ENCODE measurements at places on chromosomes 3 and 15.

DNA sequence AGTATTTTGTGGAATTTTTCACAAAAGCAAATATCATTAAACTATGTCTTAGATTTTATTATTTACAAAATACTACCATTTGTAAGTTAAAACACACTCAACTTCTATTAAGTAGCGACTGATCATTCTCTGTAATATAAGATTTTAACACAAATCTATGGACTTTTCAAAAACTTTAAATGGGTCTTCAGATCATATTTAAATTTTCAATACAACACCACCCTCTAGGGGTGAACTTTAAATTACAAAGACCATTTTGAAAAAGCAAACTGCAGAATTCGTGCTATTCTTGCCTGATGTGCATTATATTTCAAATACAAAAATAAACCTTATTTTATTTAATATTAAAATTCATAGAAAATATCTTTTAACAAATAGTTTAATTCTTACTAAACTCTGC is 8.2 kb upstream of the VGLL4 start:
- DNase-seq, result no peak

GRCh38 chr3:42473083-42473932 is 29.1 kb upstream of the VIPR1 start:
- DNase-seq, result no peak

GRCh38 chr15:83928392-83928734 is 274.4 kb downstream of the ADAMTSL3 start:
- no peak for DNase-seq

DNA sequence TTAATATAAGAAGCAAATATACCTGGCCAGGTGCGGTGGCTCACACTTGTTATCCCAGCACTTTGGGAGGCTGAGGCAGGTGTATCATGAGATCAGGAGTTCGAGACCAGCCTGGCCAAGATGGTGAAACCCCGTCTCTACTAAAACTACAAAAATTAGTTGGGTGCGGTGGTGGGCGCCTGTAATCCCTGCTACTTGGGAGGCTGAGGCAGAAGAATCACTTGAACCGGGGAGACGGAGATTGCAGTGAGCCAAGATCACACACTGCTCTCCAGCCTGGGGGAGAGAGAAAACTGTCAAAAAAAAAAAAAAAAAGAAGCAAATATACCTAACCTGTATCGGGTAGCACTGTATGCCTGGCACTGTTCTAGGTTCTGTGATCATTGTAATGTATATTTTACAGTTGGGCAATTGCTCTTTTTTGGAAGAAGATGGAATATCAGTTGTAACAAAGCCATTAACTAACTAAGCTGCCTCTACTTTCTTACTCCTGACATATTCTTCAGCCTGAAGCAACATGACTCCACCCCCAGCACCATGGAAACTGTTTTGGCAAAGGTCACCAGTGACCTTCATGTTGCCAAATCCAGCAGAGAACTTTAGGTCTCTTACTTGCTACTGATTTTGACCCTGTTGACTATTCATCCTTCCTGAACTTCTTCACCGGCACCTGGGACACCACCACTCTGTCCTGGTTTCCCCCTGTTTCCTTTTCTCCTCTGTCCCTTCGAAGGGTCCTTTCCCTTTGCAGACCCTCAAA is 203.8 kb downstream of the RPLP1 start:
- no peak for DNase-seq

- DNase-seq, result no peak
Observed at GRCh38 chr3:50112462-50112861, 23.7 kb downstream of the RBM5 start.

DNA sequence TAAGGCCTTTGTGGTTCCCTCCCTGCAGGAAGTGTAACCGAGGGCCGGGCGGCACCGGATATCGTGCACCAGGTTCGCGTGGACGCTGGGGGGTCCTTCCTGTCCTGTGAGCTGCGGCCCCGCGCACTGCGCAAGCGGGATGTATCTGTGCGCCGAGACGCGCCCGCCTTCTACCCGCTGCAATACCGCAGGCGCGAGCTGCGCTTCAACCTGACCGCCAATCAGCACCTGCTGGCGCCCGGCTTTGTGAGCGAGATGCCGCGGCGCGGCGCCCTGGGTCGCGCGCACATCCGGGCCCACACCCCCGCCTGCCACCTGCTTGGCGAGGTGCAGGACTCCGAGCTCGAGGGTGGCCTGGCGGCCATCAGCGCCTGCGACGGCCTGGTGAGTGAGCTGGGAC is 35.9 kb downstream of the SAXO2 start:
- no peak for DNase-seq

DNA sequence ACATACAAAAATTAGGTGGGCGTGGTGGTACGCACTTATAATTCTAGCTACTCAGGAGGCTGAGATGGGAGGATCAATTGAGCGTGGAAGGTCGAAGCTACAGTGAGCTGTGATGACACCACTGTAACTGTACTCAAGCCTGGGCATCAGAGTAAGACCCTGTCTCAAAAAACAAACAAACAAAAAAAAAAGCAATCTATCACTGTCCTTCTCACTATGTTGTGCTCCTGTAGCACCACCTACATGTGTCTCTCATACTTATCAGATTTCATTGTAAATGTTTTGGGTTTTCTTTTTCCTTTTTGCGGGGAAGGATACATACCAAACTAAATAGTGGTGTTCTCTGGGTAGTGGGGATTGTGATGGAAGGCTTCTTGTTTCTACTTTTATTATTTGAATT is 14.8 kb downstream of the FANCD2 start:
- DNase-seq, result no peak

GRCh38 chr3:184489268-184489841 is 72.2 kb upstream of the EPHB3 start:
- DNase-seq, result no peak

GRCh38 chr15:34796847-34797435 is 1.6 kb upstream of the ACTC1 start:
- no peak for DNase-seq

DNA sequence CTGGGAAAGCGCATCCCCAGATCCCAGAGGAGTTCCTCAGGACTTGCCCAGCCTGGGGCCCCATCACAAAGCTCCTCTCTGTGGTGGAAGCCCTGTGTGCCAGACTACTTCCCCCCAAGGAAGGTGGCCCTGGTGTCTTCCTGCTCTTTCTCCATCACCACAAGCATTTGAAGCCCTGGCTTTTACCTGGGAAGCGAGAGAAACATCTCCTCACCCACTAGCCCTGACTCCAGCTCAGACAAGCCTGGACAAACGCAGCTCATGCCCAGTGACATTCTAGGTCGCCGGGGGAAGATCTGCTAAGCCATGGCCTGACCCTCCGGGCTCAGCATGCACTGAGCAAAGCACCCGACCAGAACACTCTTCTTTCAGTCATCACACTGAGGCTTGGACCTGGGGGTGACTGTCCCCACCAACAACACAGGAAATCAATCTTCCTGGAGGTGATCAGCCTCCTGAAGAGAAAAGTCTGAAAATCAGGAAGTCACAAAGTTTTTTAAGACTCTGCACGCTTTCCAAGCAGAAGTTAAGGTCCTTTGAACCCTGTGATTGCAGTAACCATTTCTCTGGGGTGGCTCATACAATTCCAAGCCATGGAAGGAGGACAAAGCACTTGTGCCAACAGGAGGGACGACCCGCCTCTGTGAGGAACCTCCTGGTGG is 40.8 kb downstream of the KLHL25 start:
- DNase-seq, result no peak

DNA sequence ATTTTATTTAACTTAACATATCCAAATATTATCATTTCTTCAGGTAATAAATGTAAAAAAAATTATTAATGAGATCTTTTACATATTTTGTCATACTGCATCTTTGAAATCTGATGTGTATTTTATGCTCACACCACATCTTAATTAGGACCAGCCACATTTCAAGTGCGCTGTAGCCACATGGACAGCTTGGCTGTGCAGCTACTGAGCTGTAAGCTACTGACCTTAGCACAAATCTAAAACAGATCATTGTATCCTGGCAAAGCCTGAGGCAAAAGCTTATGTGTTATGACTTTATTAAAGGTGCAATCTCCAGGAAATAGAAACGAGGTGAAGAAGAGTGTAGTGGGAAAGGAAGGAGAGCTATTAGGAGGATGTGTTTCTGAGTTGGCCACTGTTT is 126.7 kb upstream of the UBE2E2 start:
- DNase-seq, result no peak

DNA sequence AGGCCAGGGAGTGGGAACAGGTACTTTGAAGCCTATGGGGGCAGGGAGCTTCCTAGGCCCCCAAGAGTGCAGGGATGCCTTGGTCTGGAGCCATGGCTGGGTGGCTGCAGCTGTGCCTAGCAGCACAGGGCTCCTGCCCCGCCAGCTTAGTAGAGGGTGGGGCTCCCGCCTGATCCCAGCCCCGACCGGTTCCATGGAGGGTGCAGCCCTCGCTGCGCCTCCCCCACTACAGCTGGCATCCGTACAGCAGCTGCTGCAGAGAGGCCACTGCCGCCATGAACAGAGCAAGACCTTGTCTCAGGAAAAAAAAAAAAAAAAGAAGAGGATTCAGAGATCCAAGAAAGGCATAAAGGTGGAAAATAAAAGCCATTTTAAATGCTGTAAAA is 277.2 kb downstream of the UBE2E2 start:
- no peak for DNase-seq

- DNase-seq, result no peak
Observed at GRCh38 chr3:176321099-176321498, 876.2 kb downstream of the TBL1XR1 start.

DNA sequence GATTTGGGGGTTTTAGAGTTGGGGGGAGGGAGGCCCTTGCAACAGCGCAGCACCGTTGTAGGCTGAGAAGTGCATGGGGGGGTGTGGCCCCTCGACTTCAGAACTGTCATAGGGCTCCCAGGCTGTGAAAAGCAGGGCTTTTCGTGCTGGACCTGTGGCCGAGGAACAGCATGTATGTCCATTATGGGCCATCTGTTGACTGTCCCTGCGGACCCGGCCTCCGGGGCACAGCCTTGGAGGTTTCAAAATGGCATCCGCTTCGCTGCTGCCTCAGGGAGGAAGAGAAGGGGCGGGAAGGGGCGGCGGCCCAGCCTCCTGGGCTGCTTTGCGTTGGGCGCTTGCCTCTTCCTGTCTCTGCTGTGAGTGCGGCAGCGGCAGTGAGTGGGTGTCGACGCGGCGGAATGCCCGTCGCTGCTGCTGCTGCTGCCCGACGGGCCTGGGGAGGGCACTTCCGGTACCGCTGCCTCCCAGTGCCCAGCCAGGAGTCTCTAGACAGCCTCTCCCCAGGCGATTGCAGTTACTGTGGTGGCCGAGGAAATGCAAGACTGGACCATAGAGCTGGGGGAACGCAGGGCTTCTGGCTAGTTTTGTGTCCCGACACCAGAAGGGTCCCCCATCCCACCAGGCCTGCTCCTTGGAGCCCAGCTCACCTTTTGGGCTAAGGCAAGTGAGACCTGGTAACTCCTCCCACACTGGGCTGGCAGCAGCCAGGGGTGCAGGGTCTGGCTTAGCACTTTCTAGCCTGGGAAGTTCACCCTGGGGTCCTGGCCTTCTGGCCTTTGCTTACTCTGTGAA is 1.9 kb downstream of the GNAI2 start:
- peak; percentile 57 for DNase-seq

GRCh38 chr3:194274424-194275085 is 76.6 kb downstream of the CPN2 start:
- DNase-seq, result no peak

- no peak for DNase-seq
Observed at GRCh38 chr3:108378153-108378951, 82.0 kb downstream of the HHLA2 start.

DNA sequence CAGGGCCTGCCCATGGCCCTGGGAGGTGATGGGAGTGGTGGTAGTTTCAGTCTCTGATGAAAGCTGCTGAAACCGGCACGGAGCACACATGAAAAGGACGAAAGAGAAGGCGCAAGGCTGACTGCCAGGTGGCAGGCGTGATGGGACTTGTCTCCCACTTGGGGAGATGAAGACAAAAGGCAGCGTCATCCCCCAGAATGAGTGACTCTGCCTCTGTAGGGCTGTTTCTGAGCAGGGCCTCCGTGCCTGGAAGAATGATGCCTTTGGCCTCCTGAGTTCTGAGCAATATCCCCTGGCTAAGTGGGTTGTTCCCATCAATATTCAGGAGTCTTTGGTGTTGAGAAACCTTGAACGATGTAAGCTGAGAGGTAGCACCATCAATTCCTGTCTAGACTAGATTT is 237.8 kb downstream of the OPA1 start:
- DNase-seq, result no peak

- DNase-seq, result no peak
Observed at GRCh38 chr3:71916747-71917369, 131.9 kb upstream of the PROK2 start.

DNA sequence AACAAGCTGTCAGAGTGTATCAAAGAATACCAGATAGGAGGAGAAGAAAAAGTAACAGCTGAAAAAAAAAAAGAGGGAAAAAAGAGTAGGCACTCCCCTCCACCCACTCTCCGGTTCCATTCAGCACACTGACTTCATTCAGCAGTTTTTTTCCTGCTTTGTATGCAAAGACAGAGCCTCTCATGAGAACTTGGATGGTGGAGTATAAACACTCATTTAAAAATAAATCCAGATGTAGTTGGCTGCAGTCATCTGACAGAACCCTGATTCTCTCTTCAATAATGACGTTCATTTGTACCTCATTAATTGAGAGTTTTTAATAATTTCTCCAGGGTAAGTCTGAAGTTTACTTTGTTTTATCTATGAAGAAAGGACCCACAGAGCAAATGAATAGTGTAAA is 81.0 kb downstream of the TMEM108 start:
- DNase-seq, result no peak

- DNase-seq, result no peak
Observed at GRCh38 chr3:77536038-77536775, 496.3 kb downstream of the ROBO2 start.

DNA sequence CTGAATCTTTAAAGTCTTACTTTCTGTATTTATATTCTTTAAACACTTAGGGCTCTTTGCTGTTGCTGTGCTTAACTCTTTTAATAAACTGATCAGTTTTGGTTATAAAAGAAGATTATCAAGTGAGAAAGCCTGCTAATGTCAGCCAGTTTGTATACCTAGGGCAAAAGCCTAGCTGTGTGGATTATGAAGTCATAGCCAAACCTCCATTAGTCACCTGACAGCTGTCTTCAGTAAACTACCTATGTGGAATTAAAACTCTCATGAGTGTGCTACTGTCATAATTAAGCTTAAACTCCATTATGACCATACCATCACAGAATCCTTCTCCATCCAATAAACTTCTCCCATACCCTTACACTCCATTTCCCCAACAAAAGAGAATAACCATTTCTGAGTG is 762.7 kb downstream of the NTRK3 start:
- DNase-seq, result no peak

DNA sequence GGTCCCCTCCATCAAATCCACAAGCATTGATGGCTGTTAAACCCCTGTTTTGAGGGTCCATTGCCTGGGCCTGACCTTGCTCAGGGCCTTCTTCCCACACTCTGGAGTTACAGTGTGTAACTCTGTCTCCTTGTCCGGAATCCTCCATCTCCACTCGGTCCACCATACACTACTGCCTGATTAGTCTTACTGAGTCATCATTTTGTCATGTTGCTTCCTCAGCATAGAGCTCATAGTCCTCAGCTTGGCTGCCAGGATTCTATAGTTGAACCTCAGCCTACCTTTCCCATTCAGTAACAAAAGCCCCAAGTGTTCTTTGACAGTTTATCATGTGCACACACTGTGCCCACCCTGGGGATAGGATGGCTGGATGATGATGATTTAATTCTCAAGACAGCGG is 113.0 kb downstream of the PDE8A start:
- DNase-seq, result no peak
